ENCODE measurements at places on chromosomes 4 and X. TPM values are rescaled to one million over a fixed set of nuclear protein-coding genes. Genes with fewer than 3 reads are reported as not detected.

GRCh38 chr4:54276641-54277430 is 47.7 kb downstream of the PDGFRA start:
- DNase-seq = no peak

DNA sequence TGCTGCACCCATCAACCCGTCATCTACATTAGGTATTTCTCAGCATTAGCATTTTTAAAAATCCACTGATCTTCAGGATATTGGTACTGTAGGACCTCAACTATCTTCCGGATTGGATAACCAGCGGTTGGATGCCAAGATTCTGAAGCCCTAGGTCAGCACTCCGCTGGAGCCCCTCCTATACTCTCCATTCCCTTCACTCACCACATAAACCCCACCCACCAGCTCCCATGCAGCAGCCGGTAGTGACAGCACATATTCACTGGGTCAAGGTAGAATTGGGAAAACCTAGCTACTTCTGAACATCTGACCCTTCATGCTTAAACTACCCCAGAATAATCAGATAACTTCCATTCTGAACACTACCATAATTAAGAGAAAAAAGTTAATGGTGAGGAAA is 134.9 kb downstream of the CORIN start:
- DNase-seq = no peak

Gene CENPE
- 2.4 TPM for polyA plus RNA-seq

- DNase-seq = no peak
Observed at GRCh38 chr4:72112514-72113156, 80.8 kb downstream of the NPFFR2 start.

DNA sequence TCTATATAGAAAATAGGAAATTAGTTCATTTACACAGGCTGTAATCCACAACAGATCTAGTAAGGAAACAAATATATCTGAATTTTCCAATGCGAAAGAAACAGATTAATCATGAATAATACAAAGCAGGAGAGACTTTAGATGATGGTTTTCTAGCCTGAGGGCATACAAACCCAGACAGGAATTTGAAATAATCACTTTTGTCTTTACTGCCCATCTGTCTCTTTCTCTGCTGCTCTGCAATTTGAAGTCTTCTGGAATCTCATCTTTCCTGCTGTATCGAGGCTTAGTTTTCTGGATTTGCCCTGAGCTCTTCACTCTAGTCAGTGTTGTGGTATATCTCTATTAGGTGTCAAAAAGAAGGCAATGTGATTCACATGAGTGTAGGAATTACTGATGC is 711.8 kb upstream of the FAM241A start:
- no peak for DNase-seq

Gene ATP6AP1
- 82.8 TPM for polyA plus RNA-seq

Gene VEGFD
- polyA plus RNA-seq = 0.07 TPM

- DNase-seq = no peak
Observed at GRCh38 chrX:11585174-11585573, 80.5 kb downstream of the ARHGAP6 start.

DNA sequence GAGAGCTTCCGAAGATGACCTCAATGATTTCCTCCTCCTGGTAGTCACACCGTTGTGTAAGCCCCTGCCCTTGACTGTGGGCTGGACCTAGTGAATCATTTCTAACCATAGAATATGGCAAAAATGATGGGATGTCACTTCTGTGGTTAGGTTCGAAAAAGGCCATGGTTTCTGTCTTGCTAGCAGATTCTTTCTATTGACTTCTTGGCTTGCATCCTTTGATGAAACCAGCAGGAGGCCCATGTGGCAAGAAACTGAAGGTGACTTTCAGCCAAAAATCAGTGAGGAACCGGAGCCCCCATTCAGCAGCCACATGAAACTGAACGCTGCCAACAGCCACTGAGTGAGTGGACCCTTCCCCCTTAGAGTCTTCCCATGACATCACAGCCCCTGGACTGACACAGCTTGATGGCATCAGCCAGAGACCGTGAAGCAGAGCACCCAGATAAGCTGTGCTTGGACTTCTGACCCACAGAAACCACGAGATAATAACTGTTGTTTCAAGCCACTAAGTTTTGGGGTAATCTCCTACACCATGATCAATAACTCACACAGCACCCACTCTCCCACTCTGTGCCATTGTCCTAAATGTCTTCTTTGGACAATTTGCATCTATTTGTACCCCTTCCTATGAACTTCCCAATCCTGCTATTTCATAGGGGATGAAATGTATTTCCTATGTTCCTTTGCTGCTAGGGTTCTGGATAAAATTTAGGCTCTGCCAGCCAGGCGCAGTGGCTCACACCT is 148.0 kb upstream of the STX18 start:
- DNase-seq = no peak

DNA sequence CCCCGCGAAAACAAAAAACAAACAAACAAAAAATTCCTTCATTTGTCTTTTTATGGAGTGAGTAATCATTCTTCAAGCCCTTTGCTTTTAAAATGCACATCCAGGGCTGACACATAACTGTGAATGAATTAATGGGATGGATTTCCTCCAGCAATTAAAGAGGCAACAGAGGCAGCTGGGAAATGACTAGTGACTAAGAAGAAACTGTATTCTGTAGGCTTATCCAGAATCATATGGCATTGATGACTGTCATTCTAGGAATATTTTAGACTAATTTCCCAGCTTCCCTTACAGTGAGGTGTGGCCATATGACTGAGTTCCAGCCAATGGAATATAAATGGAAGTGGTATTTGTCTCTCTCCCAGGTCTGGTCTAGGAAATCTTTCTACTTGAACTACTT is 46.8 kb upstream of the PDE5A start:
- DNase-seq = no peak

DNA sequence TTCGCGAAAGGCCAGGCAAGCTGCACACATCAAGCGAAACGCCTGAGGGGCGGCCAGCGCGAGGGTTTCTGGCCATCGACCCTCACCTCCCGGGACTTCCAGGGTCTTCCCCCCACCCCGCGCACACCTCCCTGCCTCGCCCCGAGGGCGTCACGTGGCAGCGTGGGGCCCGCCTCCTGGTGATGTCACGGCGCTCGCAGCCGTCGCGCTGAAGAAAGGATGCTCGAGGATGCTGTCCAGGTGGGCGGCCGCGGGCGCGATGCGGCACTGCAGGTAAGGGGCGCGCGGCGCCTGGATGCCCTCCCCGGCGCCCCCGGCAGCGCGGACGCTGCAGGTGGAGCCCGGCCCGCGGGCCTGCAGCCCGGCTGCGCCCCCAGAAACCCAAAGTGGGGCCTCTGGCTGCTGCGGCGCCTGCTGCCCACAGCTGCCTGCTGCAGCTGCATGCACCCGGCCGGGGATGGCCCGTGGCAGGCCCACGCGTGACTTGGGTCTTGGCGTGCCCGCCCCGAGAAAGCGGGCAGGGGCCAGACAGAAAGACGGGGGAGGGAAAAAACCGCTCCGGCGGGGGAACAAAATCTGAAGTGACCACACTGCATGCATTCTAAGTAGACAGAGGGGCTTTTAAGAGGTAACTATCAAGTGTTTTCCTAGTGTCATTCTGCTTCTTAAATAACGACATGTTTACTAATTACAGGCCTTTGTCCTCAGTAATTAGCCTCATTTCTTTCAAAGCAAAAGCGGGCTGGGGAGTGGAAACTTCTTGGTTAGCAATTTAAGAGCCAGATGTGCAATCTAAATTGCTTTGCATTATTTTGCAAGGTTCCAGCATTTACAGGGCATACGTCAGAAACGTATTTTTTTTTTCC is 1.7 kb downstream of the CLCN4 start:
- DNase-seq = no peak

Gene MGAT4D
- not detected for polyA plus RNA-seq

DNA sequence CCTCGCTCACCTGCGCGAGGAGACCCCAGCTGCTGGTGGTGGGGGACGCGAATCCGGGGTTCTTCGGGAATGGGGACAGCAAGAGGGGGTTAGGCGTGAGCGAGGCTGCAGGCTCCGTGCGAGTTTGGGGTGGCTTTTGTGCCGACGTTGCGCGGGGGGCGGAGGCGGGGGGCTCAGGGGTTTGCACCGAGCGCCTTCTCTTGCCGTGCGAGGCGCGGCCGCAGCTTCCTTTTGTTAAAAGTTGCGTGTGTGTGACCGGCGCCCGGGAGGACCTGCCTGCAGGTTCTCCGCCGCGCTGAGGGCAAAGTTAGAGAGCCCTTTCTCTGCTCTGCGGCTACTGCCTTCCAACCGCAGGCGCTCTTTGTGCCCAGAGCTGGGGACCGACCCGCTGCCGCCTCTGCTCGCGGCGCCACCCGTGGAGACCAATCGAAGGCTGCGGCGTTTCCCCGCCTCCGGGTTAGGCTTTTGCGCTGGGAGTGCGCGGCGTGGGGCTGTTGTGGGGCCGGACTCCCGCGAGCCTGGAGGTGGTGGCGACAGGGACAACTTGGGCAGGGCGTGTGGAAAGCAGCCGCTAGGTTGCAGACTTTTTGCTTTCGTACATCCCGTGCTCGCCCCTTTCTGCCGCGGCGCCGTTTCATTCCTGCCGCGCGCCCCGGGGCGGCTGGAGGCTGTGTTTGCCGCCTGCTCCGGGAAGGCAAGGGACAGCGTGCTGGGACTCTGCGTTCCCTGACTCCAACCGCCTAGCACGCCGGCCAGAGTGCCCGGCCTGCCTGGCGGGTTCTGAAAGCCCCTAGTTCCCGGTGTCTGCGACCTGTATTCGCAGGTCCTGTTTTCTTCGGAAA is 716 bp downstream of the KIT start:
- DNase-seq = no peak

DNA sequence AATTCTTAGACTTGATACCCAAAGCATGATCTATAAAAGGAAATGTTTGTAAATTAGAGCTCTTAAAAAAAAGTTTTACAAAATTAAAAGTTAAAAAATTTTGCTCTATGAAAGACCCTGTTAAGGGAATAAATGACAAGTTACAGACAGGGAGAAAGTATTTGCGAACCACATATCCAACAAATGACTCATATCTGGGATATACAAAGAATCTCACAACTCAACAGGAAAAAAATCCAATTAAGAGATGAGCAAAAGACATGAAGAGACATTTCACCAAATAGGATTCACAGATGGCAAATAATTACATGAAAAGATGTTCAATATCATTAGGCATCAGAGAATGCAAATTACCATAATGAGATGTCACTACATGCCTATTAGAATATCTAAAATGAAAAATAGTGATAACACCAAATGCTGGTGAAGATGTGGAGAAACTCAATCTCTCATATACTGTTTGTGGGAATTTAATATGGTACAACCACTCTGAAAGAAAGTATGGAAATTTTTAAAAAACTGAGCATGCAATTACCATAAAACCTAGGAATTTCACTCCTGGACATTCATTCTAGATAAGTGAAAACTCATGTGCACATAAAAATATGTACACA is 100.8 kb upstream of the EOLA2 start:
- no peak for DNase-seq

GRCh38 chr4:15720851-15721250 is 18.0 kb downstream of the BST1 start:
- no peak for DNase-seq

- DNase-seq = no peak
Observed at GRCh38 chr4:72457158-72457557, 111.9 kb downstream of the ADAMTS3 start.

DNA sequence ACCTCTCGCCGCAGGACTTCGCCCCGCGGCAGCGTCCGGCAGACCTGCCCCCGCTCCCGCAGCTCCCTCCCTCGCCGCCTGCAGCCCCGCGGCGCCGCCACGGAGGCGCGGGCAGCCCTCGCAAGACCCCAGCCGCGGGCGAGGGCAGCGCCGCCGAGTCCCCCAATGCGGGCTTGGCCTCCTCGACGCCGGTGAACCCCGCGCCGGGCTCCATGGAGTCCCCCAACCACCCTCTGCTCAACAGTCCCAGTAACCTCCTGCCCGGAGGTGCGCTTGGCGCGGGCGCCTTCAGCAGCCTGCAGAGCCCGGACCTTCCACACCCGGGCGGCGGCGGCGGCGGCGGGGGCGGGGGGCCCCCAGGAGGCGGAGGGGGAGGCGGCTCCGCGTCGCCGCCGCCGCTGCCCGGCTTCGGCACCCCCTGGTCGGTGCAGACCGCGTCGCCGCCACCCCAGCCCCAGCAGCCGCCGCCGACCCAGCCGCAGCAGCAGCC is 1.2 kb downstream of the CPEB2 start:
- no peak for DNase-seq

Gene RASGEF1B
- polyA plus RNA-seq = not detected

- DNase-seq = no peak
Observed at GRCh38 chr4:163588532-163588931, 94.0 kb downstream of the TMA16 start.

DNA sequence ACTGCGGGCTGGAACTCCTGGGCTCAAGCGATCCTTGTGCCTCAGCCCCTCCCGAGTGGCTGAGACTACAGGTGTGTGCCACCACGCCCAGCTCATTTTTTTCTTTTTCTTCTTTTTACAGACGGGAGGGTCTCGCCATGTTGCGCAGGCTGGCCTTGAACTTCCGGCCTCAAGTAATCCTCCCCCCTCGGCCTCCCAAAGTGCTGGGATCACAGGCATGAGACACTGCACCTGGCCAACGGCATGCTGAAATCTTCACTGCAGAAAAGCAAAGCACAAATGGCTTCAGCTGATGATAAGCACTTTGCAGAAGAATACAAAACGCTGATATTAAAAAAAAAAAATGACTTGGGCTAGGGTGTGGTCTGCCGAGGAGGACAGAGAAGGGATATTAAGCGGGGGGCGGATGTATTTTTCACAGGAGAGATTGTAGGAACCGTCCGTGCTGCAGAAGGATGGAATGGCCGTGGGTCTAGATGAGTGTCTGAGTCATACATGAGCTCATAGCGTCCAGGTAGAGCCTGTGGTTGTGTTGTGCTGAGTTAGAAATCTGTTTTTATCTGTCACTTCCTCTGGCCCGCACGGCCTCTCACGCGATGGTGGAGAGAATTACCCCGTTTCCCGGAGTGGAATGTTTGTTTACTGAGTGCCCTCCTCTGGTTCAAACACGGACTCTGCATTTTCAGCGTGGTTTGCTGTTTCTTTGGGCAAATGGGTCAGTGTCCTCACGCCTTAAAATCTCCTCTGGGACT is 8.5 kb upstream of the AKAP17A start:
- DNase-seq = no peak

Gene UGT2B10
- not detected for polyA plus RNA-seq

DNA sequence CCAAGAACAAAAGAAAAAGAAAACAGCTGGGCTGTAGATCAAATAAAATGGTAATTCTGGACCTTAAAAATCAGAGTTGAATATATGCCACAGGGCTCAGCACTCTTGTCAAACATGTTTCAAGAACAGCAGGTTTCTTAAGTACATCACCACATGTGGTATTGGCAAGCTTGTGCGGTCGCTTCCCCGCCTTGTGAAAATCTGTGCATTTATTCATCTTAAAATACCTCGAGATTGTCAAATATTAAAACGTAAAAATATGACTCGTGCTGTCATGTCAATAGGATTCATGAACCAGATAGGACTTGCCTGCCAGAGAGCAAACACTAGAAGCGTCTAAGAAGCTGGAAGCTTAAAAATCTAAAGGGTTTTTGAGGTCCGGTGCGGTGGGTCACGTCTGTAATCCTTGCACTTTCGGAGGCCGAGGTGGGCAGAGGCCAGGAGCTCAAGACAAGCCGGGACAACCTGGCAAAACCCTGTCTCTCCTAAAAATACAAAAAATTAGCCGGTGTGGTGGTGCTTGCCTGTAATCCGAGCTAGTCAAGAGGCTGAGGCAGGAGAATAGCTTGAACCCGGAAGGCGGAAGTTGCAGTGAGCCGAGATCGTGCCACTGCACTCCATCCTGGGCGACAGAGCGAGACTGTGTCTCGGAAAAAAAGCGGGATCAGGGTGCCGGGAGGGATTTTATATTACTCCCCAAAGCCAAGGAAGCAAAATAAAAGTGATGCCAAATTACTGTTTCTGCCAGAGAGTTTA is 40.2 kb upstream of the TMEM154 start:
- no peak for DNase-seq

Gene RAB9B
- polyA plus RNA-seq = 0.39 TPM

All from BJ (cell line).